ENCODE measurements at places on chromosomes 3 and 15.
A peak's percentile ranks its signal among the peaks of the same experiment; 100 is the strongest.

GRCh38 chr15:51156957-51157356 is 62.3 kb upstream of the TNFAIP8L3 start:
- DNase-seq = no peak

- no peak for DNase-seq
These were observed 243.7 kb downstream of the SLC9A9 start for GRCh38 chr3:143604402-143605185.

GRCh38 chr15:69736161-69736560 is 283.5 kb downstream of the RPLP1 start:
- DNase-seq = no peak

DNA sequence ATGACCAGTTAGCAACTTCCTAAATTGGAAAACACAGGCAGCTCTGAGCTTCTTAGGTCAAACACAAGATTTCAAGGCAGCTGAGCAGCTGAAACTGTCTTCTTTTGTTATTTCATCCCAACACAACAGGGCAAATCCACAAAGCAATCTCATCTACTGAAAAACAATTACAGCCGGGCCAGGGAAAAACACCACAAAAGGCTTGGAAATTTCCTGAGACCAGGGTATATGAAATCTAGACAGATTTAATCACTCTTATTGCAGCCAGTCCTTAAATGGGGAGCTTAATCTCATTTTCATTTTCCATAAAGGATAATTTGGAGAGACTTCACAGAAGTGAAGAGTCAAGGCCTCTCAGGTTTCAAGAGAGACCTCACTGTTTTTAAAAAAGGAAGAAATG is 181.8 kb downstream of the SSR3 start:
- no peak for DNase-seq

- DNase-seq = no peak
These were observed 73.0 kb downstream of the OXNAD1 start for GRCh38 chr3:16337856-16338540.

DNA sequence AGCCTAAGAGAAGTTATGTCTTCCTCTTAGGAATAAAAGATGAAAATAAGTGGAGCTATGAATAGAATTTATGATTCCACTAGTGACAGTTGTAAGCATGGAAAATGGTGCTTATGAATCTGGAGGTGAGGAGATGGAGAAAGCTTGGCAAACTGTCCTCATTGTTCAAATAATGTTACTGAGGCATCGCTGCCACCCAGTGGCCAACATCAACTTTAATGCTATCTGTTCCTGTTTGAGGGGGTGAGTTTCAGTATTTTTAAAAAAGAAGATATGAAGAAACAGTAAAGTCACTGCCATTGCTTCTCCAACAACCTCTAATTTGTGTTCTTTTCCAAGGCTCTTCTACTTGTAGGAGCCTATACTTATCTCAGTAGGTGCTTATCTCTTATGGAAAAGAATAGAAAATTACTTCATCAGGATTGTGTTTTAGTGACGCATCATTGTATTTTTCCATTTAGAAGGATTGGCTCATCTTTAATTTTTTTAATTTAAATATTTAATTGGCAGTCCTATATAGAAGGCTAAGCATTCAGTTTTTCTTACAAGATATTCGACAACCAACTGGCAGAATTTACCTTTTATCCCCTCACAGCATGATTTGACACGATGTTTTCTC is 260.4 kb upstream of the P2RY1 start:
- DNase-seq = no peak

DNA sequence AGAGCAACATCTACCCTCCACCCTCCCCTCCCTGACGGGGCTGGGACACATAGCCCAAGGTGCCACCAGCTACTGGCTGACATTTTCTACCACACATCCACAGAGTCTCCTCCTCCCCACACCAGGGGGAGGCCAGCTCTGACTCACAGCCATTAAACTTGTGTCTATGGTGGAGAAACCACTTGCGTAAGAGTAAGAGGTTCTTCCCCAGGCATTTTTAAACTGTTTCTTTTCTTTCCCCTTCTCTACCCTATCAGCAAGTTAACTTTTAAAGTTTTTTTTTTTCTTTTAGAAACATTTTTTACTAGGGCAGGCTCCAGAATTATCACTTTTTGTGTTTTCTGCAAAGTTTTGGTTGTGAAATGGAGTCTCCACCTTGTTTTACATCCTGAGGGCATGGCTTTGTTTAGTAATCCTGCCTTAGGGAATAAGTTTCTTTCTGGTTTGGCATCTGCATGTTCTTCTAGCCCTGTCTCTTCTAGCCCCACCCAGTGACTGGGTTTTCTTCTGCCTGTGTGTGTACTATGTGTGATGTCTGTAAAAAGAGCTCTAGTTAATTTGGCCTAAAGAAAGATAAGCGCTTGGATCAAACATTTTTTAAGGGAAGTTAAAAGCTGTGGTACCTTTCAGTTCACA is 148.8 kb upstream of the GADL1 start:
- DNase-seq = peak; percentile 8

- no peak for DNase-seq
These were observed 17.6 kb upstream of the SEMA5B start for GRCh38 chr3:123044981-123045763.

DNA sequence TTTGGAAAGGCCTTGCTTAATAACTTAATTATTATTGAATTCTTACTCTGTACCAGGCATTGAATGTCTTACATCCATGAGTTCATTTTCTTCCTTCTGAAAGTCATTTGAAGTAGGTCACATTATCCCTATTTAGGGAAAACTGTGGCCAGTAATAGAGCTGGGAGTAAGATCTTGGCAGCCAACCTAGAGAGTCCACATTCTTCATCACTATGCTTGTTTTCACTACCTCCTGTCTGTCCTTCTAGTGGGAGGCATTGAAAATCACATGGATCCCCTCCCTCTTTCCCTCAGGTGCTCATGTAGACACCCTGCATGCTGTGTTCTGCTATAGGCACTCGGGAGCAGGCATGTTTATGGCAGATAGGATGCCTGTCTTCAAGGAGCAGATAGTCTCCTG is 154.9 kb downstream of the EBLN2 start:
- no peak for DNase-seq

GRCh38 chr3:177968891-177969290 is 567.3 kb upstream of the KCNMB2 start:
- DNase-seq = no peak

- no peak for DNase-seq
These were observed 966.0 kb upstream of the SEMA6D start for GRCh38 chr15:46751303-46751702.

GRCh38 chr15:63086947-63087346 is 34.7 kb upstream of the LACTB start:
- DNase-seq = no peak

DNA sequence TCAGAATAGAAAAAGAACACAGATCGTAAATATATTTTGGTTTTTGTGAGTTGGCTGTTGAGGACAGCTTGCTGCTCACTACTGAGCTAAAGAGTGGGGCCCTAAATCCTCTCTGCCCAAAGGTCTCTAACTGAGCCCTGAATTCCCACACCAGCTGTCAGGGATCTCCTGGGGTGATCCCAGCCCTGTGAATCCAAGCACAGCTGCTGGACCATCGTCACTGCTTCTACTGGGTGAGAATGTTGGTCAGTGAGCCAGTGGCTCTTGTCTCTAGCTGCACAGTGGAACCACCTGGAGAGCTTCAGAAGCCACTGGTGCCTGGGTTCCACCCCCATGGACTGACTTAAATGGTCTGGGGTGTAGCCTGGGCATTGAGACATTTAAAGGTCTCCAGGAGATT is 90.5 kb upstream of the IL12A start:
- DNase-seq = no peak

GRCh38 chr3:122458992-122459391 is 43.1 kb upstream of the WDR5B start:
- no peak for DNase-seq

- no peak for DNase-seq
These were observed 209.2 kb upstream of the CTNNB1 start for GRCh38 chr3:40990062-40990456.

GRCh38 chr15:58898150-58898680 is 35.3 kb downstream of the SLTM start:
- no peak for DNase-seq

- DNase-seq = no peak
These were observed 29.6 kb downstream of the GALK2 start for GRCh38 chr15:49199666-49200065.
